Amniotic stem cell (primary cell): ENCODE measurements at places on chromosomes 2 and 18.
A peak's percentile ranks its signal among the peaks of the same experiment; 100 is the strongest.

GRCh38 chr2:223674998-223675609, 72.9 kb upstream of the SCG2 start:
- peak; percentile 7 for DNase-seq

- DNase-seq = no peak
Measured at GRCh38 chr2:36178384-36178783, 177.2 kb upstream of the CRIM1 start.

GRCh38 chr18:2986150-2986865, 26.6 kb downstream of the LPIN2 start:
- DNase-seq = no peak

DNA sequence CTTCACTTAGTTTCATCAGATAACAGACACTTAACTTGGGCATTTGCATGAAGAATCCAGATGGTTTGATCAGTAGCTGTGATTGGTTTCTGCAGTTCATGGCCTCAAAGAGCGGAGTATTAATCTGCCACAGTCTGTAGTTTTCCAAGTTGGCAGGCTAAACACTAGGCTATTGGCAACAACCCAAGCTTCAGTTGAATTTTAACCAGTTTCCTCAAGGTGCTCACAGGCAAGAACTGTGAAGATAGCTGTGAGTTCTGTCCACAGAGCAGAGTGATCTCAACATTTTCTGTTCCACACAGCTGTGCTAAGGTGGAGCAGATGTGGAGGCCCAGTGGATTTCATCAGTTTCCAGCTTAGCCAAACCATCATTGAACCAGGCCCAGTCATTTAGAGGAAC, 469.5 kb upstream of the LINC00305 start:
- DNase-seq = no peak

DNA sequence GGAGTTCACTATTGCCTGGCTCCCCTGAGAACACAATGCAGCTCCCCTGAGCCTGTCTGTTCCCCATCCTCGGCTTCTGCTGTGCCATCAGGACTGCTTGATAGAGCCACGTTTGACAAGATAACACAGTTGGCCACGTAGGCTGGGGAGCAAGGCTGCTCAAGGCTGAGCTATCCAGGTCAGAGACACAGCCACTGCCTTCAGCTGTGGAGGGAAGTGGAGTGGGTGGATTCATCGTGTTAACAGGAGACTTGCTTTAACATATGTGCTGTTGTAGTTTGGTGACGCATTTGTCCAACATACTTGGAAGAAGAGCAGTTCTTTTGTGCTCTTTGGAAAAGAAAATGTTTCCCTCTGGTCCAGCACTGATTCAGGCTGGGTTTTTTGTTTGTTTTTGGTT, 68.8 kb downstream of the WDSUB1 start:
- DNase-seq = no peak

DNA sequence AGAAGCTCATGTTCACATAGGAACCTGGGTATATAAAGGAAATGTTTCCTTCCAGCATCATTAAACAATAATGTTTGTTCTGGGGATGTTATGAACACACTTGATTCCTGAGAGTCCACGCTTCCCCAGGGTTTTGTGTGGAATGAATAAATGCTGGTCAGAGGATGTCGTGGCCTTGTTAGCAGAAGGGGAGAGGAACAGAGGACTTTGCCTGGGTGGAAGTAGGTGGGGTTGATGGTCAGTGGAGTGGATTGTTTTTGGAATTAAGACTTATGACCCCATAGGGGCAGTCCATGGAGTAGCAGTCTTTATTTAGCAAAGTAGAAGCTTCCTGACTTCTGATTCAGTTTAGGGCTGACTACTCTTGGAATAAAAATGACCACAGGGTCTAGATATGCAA, 139.6 kb downstream of the MYO1B start:
- no peak for DNase-seq

DNA sequence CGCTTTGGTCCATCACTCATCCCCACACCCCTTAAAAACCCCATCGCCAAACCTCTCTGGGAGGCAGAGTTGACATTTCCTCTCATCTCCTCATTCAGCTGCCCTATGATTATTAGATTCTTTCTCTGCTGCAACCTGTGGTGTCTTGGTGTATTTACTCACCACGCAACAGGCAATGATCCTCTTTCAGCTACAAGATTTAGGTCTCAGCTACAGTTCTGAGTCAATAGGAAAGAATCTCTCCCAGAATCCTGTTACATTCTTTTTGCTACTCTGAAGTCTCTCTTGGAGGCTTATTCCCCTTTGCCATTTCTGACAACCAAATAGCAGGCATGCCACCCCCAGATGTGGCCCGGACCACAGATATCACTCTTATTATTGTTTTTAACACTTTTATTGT, 468.3 kb upstream of the GYPC start:
- DNase-seq = no peak
